C1 segment of cervical spinal cord (tissue), 14 donors: ENCODE measurements at places on chromosomes 5 and 9.

GRCh38 chr5:138438003-138438723, 694 bp upstream of the REEP2 start:
- no peak for DNase-seq

- DNase-seq: no peak
Observed at GRCh38 chr5:66596636-66597182, 516 bp downstream of the MAST4 start.

DNA sequence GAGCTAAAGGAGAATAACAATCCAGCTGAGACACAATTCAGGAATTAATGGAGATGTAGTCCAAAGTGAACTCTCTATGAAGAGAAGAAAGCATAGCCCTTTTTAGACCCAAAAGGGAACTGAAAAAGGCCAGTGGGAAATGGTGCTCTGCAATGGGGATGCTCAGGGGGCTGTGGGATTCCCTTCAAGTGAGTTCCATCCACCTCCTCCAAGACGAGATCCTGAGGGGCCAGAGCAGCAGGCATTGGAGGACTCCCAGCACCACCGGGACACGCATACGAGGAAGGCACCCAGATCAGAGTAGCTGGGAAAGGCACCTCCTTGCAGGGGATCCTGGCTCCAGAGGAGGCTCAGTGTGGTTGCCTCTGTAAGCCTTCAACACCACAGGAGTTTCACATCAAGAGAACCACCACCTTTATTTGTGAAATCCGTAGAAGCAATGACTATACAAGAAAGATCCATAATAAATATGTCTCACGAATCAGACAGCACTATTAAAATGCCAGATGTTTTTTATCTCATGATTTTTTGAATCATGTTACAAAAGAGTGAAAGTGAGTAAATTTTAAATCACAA, 288.2 kb downstream of the MED10 start:
- no peak for DNase-seq

GRCh38 chr5:174073122-174073660, 27.7 kb downstream of the NSG2 start:
- no peak for DNase-seq

DNA sequence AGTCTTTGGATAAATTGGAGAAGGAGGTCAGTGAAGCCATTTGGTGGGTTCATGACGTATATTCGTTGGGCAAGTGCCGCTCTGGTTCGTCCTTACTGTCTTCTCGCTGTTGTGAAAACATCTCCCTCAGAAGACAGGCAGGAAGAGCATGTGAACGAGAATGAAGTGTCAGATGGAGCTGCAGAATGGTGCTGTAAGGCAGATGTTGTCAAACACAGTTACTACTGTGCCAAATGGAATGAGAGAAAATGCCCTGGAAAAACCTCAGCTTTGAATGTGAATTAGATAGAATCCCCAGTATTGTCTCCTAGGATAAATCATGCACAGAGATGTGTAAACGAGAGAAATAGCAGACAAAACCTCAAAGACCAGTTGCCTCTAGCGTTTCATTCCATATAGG, 121.5 kb downstream of the CAMK4 start:
- DNase-seq: no peak

- DNase-seq: no peak
Observed at GRCh38 chr9:5617749-5618148, 11.2 kb upstream of the RIC1 start.

- no peak for DNase-seq
Observed at GRCh38 chr9:22203371-22204138, 194.4 kb upstream of the CDKN2B start.

DNA sequence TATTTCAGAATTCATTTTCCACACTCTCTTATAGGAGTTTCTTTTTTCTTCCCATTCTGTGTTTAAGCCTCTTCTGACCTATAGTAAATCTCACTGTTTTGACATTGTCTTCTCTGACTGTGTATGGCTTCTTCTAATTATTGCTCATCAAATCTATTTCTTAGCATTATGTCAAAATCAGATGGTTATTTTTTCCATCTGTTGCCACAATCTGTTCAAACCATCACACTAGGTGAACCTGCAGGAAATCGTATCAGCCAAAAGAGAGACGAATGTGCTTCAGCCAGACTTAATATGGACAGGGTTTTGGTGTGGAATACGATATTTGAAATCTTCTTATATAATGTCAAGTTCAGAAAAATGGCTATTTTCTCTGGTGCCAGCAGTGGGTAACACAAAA, 15.9 kb upstream of the SEMA4D start:
- DNase-seq: no peak

DNA sequence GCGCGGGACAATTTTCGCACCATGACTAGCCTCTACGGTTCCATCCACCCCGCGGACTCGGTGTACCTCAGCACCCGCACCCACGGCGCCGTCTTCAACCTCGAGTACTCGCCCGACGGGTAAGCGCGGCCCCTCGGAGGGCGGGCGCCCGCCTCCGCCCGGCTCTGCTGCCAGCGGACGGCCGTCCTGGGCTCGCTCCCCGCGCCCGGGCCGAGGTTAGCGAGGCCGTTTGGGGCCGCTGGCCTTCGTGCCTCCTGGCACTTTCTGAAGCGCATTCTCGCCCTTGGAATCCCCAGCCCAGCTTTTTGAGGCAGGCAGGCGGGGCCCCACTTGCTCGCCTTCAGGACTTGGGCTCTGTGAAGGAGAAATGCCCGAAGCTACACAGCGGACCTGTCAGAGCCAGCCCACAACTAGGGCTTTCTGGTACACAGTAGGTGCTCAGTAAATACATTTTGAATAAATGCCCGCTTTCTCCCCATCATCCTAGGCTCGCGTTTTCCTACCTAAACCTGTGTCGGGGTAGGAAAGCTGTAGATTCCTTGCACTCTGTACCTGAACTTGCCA, 772 bp downstream of the DCAF10 start:
- no peak for DNase-seq

DNA sequence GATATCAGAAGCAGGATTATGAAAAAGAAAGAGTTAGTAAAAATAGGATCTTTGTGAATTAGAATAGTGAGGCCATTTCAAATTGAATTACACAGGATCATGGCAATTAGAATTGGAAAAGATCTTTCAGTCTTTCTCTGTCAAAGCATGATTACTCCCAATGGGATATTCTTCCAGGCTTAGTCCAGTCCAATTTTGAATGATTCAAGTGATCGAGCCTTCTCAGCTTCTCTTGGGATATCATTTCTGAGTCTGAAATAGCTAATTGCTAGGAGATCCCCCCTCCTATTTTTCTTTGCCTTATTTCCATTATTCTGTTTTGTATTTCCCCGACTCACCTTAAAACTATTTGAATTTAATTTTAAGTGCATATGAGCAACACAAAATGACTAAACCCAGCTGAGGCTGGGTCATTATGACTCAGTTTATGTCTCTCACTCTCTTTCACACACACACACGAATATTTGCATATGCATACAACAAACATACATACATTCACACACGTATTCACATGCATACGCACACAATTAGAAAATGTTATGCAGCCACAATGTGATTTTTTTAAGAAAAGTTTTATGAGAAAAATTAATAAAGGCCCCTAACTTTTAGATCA, 34.8 kb upstream of the EFNA5 start:
- DNase-seq: no peak

DNA sequence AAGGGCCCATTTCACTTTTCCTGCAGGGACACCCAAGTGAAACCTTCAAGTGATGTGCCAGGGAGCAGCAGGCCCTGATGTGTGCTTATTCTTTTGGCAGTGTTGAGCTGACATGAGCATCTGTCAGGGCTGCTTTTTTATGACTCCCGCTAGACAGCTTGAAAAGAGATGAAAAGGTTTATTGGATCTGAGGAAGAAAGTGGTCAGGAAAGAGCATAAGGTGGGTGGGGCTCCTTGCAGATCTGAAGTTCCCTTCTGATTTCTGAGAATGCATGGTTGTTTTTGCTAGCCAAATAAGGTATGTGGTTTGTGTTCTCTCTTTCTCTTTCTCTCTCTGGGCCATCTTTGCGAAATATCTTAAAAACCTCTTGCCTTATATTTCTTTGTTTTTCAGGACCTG, 316.1 kb downstream of the DMRT2 start:
- no peak for DNase-seq

GRCh38 chr5:168165221-168165914, 126.1 kb upstream of the WWC1 start:
- no peak for DNase-seq

DNA sequence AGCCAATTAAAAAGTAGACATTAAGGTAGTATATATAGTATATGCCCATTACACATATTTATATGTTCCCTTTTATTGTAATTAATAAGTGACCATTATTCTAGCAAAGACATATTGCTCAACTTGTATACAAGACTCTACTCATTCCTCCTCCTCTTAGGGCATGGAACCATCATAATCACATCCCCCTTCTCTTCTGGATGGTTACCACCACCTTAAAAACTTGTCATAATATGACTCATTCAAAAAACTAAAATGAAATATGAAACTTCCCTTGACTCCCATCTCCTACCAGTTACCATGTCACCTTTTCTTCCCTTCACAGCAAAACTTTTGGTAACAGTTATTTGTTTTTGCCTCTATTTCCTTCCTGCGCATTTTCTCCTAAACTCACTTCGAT, 438.7 kb downstream of the KDM4C start:
- DNase-seq: no peak

DNA sequence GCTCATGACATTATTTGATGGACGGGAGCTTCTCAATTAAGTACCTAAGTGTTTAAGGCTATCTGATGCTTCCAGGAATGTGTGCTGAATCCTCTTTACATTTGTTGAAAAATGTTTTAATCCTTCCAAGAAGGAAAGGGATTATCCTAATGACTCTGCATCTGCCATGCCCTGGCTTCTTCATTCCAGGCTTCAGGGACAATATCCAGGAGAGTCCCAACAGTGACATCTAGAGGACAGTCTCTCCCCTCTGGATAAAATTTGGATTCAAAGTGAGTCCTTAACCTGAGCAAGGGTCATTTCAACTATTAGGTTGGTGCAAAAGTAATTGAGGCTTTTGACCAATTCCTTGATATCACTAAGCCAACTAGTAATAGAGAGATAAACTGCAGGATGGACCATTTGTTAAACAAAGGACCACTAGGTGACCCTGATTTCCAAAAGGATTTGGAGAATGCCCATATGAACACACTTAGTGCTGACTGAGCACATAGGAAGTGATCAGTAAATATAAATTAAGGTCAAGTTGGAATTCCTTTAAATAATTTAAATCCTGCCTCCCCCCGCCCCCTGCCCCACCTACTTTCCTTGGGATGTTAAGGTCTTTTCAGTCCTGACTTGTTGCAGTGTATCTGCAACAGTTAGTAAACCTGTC, 19.1 kb downstream of the TNFSF8 start:
- DNase-seq: peak; percentile 29

DNA sequence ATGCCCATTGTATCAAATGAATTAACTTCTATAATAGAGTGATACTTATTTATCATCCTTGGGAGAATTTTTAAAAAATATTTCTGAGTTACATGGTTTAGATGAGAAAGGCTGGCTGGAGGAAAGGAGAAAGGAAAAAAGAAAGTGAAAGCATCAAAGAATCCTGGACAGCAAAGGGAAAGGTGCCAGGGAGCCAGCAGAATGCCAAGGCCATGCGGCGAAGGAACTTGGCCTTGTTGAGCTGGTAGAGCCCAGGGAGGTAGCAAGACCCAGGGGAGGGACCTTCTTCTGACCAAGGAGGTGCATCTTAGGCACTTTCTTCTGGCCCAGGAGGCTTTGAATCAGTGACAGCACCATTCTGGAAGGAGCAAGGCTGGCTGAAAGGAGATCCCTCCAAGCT, 240.5 kb downstream of the ENC1 start:
- DNase-seq: no peak

DNA sequence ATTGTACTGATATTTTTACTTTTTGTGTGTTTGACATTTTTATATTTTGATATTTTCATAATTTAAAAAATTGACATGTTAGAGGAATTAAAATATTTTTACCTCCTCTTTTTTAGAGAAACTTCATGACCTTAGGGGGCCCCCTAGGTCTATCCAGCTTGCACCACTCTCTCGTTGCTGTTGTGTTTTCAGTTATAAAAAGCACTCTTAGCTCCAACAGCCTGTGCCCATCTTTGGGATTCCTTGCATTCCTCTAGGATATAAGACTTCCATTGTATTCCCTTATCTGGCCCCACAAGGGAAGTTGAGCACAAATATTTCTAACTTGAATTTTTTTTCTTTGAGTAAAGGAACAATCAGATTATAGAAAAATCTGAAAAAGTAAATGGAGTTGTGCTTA, 245.3 kb downstream of the SH3GL2 start:
- DNase-seq: no peak

DNA sequence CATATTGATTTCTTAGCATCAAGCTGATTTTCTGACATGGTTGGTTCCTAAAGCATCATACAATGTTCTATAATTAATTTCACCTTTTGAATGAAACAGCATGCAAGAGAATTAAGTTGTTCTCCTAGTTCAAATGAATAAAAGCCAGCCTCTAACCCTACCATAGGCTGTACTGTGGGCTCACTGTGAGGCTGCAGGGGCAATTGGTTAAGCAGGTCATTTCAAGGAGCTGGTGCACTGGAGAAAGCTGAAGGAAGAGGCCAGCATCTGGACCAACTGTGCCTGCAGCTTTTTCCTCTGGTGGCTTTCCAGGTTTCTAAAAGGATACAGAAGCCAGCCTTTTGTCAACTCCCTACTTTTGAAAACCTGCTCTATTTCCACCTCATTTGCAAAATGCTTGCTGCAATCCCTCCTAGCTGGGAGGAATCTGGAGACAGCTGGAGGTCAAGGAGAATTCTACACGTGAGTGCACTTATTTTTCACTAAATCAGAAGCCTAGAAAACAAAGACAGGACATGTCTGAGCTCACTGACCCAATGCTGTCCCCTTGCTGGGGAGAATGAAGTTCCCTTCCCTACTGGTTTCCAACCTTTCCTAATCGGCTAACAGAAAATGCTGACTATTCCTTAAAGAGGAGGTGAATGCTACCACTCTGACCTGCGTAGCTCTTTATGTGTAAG, 158.9 kb downstream of the APBA1 start:
- DNase-seq: no peak

DNA sequence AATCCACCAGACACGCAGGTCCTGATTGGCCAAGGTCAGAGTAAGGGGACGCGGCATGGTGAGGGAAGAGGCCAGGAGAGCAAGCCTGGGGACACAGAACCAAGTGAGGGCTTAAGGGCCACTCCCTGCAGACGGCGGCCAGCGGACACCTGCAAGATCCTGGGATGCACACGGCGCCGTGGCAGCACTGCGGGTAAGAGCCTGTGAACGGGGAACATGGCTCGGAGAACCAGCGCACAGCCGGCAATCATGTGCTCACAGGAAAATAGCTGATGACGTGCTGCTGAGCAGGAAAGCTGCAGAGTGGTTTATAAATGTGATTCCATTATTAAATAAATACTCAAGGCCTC, 27.0 kb upstream of the NSMF start:
- no peak for DNase-seq

- DNase-seq: no peak
Observed at GRCh38 chr5:32029781-32030180, 144.3 kb downstream of the GOLPH3 start.

DNA sequence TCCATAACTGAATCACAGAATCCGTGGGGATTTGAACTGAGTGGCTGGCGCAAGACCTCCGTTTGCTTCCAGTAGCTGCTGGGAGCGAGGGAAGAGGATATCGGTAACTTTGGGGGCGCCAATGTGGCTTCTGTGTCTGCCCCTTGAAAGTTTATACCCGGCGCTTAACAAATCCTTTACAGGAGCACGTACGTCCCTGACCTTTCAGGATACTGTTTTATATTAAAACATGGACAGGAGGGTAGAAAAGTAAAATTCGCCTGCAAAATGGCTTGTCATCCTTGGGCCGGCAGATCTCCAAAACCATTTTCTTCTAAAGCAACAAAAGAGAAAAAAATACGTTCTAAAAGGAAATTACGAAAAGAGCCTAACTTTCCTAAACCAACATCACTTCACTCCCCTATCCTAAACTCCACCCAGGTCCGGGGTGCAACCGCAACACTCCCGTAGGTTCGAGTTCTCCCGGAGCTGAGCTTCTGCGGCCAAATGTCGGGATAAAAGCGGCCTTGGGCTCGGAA, 656 bp upstream of the DMRT3 start:
- no peak for DNase-seq
